ENCODE measurements at places on chromosomes 2 and 18.

- DNase-seq, result no peak
Observed at GRCh38 chr2:228731517-228731916, 539.6 kb downstream of the PID1 start.

- no peak for DNase-seq
Observed at GRCh38 chr2:240647503-240648154, 22.3 kb downstream of the GPR35 start.

DNA sequence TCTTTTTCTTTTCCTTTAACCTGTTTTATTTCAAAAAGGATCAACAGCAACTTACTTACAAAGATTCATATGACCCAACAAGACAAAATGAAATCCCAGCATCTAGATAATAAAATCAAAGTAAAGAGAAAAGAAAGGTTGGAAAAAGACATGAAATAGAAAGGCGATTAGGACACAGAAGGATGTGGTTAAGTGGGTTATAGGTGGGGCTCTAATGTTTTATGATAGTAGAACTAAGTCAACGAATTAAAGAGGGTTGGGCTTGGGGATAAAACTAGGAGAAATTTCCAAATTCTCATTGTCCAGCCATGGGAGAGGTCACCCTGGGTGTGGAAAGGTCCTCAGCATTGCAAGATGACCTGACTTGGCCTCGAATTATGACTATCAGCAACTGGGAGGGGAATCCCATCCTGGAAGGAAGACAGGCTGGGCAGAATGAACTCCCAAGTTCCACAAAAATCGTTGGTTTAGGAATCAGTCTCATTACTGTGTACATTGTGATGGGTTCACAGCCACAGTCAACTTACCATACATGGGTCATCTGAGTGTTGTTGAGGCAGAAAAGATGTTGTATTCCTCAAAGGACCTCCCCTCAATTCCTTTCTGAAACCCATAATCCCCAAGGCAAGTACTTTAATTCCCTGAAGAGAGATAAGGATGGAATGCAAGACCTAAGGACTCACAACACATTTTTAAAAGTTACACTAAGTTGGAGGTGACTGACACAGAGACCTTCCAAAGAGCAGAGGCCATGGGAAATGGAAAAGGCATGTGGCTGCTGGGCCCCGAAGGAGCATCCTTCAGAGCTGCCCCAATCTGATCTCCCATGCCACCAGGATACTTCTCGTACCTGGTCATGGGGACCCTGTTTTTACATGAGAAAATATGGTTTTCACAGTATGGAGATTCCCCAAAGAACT lies 167.6 kb downstream of the UXS1 start:
- DNase-seq, result no peak

GRCh38 chr18:26865557-26865956 lies at the start of gene AQP4:
TSS of gene AQP4 (minus strand) at chr18:26865707. CDS start at chr18:26865689, 18 bp downstream.
- no peak for DNase-seq

DNA sequence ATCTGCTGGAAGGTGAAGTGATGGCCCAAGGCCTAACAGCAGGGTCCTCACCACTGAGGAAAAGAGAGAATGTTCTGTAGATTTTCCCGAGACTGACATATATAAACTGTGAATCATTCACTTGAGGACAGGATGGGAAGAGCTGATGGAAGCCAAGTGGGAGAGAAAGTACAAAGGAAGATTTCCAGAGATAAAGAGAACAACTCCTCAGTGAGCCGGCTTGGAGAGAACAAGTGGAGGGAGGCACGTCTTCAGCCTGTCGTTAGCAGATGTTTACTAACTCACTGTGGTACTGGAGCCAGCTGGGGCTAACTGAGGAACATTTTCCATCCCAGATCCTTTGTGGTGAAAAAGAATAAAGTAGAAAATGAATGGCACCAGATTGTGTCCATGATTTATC lies 552.9 kb upstream of the TNP1 start:
- DNase-seq, result no peak
